Fibroblast of upper back skin (primary cell): ENCODE measurements at places on chromosomes 4 and X.

- DNase-seq = peak; percentile 99
Measured at GRCh38 chr4:26015133-26015651, 101.2 kb downstream of the SMIM20 start.

DNA sequence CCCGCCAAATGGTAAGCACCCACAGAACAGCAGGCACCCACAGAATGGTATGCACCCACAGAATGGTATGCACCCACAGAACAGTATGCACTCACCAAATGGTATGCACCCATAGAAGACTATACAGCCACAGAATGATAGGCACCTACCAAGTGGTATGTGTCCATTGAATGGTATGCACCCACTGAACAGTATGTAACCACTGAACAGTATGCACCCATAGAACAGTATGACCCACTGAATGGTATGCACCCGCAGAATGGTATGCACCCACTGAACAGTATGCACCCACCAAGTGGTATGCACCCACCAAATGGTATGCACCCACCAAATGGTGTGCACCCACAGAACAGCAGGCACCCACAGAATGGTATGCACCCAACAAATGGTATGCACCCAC is 40.1 kb downstream of the CCDC149 start:
- no peak for DNase-seq

DNA sequence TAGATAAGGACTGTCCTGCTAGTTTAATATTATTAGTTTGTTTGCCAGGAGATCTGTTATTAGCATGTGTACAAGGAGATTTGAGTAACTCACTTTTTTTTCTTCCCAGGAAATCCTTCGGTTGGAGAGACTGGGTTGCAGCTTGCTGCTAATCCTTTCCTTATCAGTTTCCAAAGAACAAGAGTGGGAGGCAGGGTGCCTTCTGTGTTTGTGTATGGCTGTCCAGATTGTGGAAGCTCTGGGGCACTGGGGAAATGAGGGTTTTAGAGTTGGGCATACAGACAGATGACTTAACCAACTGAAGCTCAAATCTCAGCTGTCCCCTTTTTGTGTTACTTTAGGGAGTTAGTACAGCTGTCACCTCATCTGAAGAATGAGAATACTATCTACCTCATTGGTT is 12.6 kb upstream of the SUPT20HL1 start:
- DNase-seq = no peak

- peak; percentile 80 for DNase-seq
Measured at GRCh38 chrX:53433651-53434639, at the start of gene HSD17B10. Gene HSD17B10, minus strand, starts transcription at chrX:53434370. Its CDS starts 25 bp downstream, at chrX:53434345.

GRCh38 chrX:2955281-2955680 is 26.1 kb upstream of the ARSD start:
- no peak for DNase-seq

GRCh38 chr4:169250796-169251195 is 20.0 kb downstream of the SH3RF1 start:
- DNase-seq = no peak

GRCh38 chr4:108193886-108194672 is 25.3 kb upstream of the LEF1 start:
- DNase-seq = no peak

DNA sequence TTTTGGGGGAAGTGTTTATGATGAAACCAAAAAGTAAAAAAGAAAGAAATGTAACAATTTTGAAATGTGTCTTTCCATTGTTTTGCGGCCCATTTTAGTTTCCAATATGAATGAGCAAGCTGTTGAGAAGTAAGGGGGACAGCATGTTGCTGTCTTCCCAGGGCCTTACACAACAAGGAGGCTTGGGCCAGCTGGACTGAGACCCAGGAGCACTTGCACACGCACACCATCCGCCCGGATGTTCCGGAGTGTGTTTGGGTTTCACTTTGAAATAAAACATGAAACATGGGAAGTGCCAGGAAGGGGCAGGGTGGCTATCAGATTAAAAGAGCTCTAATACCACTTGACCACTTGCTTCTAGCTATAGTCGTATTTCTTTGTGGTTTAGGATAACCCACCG is 144.4 kb downstream of the NHS start:
- DNase-seq = no peak

- no peak for DNase-seq
Measured at GRCh38 chrX:94645726-94646125, 971.7 kb downstream of the FAM133A start.

DNA sequence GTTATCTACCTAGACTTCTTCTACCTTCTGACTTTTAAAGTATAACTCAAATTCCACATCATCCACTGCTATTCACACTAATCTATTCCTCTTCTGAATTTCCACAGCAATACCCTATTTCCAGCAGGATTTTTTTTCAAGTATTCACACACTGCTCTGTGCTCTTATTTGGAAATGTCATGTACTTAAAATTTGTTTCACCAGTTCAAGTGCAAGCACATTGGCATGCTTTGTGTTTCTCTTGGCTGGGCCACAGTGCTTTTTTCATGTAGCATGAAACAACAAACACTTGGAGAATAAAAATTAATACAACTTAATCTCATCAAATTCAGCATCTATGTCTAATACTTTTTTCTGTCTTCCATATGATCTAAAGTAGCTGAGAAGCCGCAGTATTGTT is 161.8 kb upstream of the PCDH18 start:
- DNase-seq = no peak

DNA sequence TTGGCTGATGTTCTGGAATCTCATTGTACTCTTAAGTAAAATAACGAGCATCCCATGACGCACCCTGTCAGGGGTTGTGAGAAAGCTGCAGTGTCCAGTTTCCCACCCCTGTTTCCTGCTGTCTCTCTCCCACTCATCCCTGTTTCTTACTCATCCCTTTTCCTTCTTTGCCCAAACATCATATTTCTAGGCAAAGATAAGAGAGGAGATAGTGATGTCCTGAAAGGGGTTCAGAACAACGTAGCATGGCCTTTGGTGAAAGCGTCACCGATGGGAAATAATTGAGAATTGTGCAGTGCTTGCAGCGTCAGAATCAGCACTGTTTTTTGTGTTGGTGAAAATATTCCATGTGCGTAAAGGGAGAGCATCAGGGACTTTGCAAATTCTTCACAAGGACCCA is 23.5 kb upstream of the TMEM165 start:
- DNase-seq = no peak

DNA sequence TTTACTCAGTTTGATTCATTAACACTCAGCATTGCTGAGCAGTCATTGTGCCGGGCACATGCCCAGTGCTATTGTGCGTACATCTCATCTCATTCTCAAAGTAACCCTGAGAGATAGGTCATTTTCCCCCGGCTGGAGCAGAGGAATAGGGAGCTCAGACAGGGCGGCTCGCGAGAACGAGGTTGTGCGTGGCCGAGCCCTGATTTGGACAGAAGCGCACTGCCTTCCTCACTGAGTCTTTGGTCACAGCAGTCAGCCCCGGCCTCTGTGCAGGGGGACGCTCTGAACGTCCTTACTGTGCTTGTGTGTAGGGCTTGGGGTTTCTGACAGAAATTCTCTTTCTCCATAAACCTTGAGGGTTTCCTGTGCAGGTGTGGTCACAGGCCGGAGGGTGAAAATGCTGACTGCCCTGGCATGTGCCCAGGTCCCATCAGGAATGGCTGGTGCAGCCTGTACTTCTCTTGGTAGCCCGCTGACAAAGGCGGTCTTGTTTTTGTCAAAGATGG is 39.5 kb downstream of the NOP14 start:
- no peak for DNase-seq

GRCh38 chr4:122617597-122618593 is 3.0 kb downstream of the IL21 start:
- DNase-seq = peak; percentile 21

- DNase-seq = no peak
Measured at GRCh38 chr4:32251926-32252325, 1531.8 kb downstream of the PCDH7 start.

DNA sequence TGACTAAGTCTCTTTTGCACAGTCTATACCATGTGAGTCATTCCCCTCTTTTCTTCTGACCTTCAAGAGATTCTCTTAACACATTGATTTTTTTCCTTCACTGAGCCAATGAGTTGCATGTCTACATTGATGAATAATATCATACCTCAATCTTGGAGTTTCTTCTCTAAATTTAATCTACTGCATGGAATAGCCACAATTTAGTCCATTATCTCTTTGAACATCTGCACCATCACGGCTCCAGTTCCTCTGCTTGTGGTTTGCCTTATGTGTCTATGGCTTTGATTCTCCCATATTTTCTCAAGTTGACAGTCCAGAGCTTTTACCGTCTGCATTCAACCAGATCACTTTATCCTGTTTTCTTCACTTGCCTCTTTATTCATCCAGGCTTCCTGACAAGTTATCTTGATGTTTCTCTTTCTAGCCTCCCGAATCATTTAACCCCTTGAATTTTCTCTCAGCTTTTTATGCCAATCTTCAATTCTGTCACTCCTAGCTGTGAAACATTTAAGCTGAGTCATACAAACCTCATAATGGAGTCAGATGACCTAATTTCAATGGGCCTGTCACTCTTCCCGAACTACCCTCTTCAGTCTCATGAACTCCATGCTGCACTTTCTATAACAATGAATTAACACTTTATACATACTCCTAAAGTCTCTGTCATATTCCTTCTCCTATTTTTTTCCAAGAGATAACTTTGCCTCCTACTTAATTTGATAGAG is 222.3 kb downstream of the CPE start:
- DNase-seq = no peak

DNA sequence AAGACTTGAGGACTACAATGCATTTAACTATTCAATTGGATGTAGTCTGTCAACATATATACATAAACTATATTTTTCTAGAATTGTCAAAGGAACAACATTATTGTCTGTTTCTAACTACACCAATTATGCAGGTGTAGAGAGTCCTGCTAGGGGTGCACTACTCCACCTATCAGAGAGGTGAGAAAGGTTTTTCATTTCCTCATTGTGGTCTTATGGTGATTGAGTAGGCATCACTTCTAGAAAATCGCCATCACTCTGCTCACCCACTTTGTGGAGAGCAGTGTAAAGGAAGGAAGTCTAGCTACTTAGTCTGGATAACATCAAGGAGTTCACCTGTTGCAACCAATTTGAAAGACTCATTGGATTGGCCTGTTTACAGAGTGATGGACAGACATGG is 4.4 kb upstream of the ADH1C start:
- no peak for DNase-seq

DNA sequence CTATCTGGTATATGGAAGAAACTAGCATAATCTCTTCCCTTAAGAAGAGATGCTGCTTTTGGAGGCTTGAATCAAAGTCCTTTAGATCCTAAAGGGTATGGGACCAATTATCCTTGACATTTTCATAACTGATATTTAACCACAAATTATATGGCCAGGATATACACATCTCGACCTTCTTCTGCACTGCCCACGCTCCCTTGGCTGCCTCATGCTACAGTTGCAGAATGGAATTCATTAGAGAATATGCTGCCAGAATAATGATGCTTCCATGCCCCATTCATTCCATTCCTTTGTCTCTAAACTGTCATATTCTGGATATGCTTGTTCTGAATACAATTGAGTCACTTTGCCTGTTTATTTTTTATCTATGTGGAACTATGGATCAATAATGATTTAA is 157.1 kb upstream of the PACRGL start:
- DNase-seq = peak; percentile 16

GRCh38 chr4:160350944-160351343 is 1248.1 kb downstream of the RAPGEF2 start:
- DNase-seq = no peak

DNA sequence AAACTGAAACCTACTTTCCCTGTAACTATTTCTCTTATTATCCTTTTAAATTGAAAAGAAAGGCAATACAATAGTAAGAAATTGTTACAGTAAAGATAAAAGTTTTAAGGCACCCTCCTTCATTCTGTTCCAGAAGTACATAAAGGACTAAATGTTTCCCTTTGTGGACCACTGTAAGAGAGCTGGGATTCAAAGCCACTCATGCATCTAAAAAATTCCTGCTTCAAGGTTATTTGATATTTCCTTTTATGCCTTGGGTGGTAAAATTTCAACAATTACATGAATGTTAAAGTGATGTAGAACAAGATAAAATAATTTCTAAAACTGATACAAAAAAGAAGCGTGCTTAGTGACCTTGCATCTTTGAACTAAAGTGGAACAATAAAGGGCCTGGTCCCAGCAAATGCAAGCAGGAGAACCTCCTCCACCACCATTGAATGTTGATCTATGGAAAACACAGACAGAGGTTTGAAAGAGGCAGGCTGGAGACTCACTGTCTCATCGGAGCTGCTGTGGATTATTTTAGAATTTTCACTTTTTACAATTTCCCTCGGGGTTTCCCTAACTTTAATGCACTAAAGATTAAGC is 42.3 kb upstream of the PRSS12 start:
- DNase-seq = no peak

DNA sequence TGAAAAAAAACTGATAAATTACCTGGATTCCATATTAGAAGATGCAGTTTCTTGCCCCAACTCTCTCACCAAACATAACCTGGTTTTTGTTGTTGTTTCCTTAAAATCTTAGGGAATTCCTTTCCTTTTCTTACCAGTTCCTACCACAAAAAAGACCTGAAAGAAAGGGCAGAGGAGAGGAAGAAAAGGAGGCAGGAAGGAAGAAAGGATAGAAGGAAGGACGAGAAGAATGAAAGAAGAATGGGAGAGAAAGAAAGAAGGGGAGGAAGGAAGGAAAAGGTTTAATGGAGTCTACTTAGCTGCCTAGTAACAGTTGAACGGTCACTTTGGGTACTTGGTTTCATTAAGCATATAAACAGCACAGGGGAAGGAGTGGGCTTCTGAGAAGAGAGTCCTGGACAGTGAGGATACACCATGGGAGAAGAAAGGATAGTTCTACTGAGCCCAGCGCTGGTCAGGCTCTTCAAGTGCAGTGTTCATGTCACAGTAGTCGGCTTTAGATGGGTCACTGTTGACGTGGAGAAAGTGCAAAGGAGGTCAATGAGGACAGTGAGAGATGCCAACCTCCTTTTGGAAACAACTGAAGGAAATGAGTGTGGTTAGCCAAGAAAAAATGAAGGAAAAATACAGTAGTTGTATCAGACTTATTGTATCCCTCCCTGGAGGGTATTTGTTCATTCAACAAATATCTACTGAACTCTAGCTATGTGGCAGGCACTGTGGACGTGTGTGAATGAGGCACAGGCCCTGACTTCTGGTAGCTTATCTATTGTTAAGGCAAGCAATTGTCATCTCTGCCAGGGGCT is 1.1 kb upstream of the CHIC2 start:
- DNase-seq = peak; percentile 44

DNA sequence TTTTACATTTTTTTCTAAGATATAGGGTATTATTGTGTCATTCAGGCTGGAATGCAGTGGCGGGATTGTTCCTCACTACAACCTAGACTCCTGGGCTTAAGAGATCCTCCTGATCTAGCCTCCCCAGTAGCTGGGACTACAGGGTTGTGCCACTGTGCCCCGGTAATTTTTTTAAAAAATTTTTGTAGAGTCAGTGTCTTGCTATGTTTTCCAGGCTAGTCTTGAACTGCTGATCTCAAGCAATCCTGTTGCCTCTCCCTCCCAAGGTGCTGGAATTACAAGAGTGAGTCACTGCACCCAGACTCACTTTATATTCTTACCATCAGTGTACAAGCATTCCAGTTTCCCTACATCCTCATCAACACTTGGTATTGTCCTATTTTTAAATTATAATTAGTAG is 156.4 kb upstream of the GYPA start:
- no peak for DNase-seq

DNA sequence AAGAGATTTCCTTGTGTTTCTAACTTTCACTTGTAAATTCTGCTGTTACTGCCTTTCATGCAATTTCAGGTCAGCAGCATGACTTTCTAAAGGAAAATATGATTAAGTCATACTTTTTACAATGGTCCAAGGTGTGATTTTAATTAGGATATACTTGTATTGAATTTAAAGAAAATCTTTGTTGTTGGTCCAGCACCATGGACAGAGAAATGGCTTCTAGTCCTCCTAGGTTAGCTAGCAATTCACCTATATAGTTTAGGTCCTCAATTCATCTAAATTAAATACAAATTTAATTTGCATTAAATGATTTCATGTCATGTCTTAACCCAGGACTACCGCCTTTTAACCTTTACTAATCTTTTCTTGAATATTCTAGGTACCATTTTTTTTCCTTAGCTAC is 304.9 kb upstream of the RPS6KA3 start:
- DNase-seq = peak; percentile 8
